GM03348 (cell line): ENCODE measurements at places on chromosomes 6 and 20.

DNA sequence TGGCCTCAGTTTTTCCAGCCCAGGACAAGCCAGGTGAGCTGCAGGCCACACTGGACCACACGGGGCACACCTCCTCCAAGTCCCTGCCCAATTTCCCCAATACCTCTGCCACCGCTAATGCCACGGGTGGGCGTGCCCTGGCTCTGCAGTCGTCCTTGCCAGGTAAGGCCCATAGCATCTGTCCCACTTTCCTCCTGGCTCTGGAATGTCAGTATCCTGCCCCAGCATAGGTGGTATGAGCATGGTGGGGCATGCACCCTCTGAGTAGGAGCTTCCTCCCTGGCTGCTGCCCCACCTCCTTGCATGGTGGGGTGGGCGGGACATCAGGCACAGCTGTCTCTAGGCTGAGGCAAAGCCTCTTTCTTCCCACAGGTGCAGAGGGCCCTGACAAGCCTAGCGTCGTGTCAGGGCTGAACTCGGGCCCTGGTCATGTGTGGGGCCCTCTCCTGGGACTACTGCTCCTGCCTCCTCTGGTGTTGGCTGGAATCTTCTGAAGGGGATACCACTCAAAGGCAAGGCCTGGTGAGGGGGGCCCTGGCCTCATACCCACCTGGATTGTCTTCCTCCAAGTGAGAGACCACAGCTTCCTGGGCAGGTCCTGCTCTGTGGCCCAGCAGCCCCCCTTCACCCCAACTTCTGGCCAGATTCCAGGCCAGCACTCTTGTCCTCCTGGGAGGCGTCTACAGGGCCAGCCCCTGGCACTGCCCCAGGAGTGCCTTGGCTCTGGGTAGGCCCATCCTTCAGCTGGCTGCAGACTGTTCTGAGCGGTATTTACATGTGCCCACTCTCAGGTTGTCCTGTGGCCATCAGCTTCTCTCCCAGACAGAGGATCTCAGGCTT, 9.1 kb downstream of the PI16 start:
- no peak for DNase-seq

DNA sequence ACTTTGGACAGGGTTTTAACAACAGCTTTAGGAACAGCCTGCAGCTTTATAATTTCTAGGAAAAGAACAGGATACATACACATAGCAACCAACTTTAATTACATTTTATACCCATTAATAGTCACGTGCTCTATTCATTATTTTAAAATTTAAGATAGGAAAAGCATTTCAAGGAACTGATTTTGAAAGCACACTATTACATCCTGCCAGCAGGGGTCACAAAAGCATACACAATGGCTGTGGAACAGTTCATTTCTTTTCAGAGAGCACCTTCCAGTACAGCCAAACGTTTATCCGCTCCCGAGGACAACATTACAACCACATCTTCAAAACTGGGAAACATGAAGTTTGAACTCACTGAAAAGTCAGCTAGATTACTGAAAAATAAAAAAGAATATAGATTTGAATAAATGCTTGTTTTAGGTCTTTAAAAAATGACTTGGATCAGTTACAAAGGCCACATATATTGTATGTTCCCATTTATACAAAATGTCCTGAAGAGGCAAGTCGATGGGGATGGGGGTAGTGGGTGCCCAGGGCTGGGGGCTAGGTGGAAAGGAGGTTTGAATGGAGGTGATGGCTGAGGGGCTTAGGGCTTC, 104.6 kb upstream of the EXOC2 start:
- peak; percentile 67 for DNase-seq

- DNase-seq, result peak; percentile 32
Measured at GRCh38 chr6:14072084-14072483, 45.5 kb upstream of the CD83 start.

DNA sequence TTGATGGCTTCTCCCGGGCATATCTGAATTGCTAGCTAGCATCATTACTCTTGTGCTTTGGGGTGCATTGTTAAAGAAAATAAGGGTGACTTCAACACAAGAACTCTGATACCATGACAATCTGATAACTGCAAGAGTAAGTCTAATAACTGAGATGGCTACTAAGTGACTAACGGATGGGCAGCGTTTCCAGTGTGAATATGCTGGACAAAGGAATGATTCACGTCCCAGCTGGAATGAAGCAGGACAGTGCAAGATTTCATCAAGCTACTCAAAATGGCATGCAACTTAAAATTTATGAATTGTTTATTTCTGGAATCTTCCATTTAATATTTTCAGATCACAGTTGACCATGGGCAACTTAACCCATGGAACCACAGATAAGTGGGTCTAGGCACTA, 31.7 kb downstream of the MOXD1 start:
- DNase-seq, result peak; percentile 37

GRCh38 chr6:136586295-136586694, 36.1 kb upstream of the MAP7 start:
- DNase-seq, result peak; percentile 44

GRCh38 chr20:13638162-13638495, 603 bp downstream of the TASP1 start:
- no peak for DNase-seq

- DNase-seq, result peak; percentile 78
Measured at GRCh38 chr6:106511288-106512047, 117.8 kb downstream of the RTN4IP1 start.

GRCh38 chr6:12749531-12750379, 33.2 kb downstream of the PHACTR1 start:
- DNase-seq, result peak; percentile 19

DNA sequence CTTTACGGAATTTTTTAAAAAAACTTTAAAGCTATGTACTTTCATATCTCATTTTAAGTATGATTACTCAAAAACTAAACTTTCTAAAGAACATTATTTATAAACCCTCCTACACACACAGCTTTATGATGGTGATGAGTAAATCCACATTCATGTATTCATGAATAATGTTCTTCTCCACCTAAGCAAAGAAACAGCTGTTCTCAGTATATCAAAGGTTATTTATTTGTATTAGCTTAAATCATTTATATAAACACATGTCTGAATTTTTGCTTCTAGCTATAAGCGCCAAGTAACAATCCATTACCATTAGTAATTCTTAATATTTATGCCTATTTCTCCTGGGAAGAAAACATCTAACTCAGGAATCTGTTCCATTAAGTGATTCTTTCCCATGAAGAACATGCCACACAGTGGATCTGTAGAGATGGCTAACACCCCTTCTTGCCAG, 63.3 kb downstream of the SMLR1 start:
- peak; percentile 47 for DNase-seq

GRCh38 chr6:6516666-6517458, 71.7 kb upstream of the LY86 start:
- no peak for DNase-seq
